ENCODE measurements at places on chromosomes 11 and 22.
A peak's percentile ranks its signal among the peaks of the same experiment; 100 is the strongest.

GRCh38 chr11:128328955-128329551 lies 258.3 kb downstream of the ETS1 start:
- DNase-seq = no peak

- no peak for DNase-seq
Measured at GRCh38 chr11:74141241-74141695, 29.5 kb downstream of the C2CD3 start.

- DNase-seq = no peak
Measured at GRCh38 chr11:101444164-101444563, 139.6 kb downstream of the TRPC6 start.

DNA sequence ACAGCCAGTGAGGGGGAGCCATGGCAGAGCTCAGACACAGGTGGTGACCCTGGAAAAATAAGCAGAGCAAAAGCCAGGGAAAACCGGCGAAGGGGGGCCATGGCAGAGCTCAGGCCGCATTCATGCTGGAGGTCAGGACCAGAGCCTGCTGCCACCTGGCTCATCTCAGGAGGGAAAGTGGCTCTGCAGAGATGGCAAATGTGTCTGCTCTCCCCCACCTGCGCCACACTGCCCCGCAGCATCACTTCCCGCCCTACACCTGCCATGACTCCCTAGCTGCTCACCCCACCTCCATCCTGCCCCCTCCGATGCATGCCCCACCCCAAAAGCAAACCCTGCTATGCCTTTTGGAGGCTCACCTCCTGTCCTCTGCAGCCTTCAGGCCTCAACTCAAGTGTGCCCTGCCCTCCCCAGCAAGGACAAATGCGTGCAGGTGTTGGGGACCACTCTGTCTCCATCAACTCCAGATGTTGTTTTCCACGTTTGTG lies 123.2 kb upstream of the FGF3 start:
- DNase-seq = no peak

GRCh38 chr11:82703796-82704195 lies 29.9 kb downstream of the FAM181B start:
- no peak for DNase-seq

DNA sequence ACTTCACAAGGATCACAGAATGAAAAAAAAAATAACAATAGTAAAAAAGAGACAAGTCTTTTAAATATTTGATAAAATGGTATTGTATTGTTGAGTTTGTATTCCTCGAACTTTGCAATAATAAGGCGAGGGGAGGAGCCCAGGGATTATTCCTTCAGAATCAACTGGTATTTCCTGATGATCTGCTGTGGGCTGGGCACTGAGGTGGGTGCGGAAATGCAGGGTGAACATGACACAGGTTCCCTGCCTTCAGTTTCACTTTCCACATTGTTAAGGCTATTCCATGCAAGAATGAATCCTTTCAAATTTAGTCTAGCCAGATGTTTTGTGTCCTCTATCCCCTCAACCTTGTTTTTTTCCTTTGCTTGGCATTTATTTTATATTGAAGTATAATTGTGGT lies 2.1 kb upstream of the EIF3M start:
- DNase-seq = no peak

DNA sequence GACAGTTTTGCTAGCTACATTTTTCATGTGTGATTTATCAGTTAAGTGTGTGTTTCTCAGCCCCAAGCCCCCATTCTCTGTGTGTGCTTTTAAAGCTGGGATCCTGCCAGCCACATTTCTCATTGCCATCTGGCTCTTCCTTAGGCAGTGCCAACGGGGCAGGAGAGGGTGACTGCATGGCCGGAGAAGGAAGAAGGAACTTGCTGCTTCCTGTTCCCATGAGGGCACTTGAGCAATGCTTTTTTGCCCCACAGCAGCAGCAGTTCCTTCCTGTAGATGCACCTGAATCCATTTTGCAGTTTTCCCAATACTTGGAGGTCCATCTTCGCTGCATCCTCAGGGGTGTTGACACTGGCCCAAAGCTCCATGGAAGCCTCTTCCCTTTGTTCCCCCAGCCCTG lies 37.5 kb downstream of the TNRC6B start:
- DNase-seq = no peak

DNA sequence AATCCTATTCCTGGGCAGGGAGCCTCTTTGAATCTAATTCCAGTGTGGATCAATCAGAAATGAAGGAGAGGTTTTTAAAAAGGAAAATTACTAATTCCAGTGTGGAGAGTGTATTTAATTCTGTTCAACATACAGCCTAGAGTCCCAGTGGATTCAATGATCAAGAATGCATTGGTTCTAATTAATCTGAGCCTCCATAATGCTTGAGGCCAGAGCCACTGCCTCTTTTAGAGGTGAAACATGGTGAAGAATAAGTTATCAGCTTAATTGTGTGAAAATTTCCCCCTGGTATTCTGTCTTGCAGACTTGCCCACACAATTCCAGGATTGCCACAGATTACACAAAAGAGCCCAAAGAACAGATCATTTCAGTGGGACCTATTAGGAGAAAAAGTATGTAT lies 87.7 kb downstream of the TECTA start:
- DNase-seq = no peak

- no peak for DNase-seq
Measured at GRCh38 chr22:41397143-41397811, 15.5 kb downstream of the TEF start.

GRCh38 chr11:106022795-106023275 lies 795 bp upstream of the MSANTD4 start:
- DNase-seq = no peak

- DNase-seq = no peak
Measured at GRCh38 chr11:101618709-101619108, 34.9 kb upstream of the TRPC6 start.

DNA sequence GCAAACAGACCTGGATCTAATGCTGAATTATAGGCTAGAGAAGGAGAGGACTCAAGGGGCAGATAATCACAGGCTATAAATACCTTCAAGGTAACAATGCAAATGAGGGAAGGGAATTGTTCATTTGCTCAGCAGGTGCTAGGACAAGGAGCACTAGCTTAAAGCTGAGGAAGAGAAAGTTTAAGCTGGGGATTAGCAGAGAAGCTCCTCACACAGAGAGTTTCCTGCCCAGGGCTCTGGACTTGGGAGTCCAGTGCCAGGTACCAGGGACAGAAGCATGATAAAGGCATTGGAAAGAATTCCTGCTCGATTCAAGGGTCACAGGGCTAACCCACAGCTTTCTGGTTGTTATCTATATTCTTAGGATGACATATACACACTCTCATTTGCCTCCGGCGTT lies 509.9 kb downstream of the NTM start:
- DNase-seq = no peak

- DNase-seq = peak; percentile 85
Measured at GRCh38 chr11:58675334-58676155, 53.1 kb downstream of the CNTF start.

GRCh38 chr11:117876059-117876340 lies 458 bp downstream of the FXYD6 start:
- DNase-seq = no peak

GRCh38 chr11:9943386-9944110 lies 279.7 kb downstream of the SWAP70 start:
- DNase-seq = no peak

GRCh38 chr11:129842138-129842537 lies 26.5 kb downstream of the TMEM45B start:
- no peak for DNase-seq
